ENCODE measurements at places on chromosomes 1 and 21.

- no peak for DNase-seq
Observed at GRCh38 chr1:1434824-1435105, 725 bp upstream of the VWA1 start.

- no peak for DNase-seq
Observed at GRCh38 chr1:191320062-191320461, 838.2 kb upstream of the RGS18 start.

DNA sequence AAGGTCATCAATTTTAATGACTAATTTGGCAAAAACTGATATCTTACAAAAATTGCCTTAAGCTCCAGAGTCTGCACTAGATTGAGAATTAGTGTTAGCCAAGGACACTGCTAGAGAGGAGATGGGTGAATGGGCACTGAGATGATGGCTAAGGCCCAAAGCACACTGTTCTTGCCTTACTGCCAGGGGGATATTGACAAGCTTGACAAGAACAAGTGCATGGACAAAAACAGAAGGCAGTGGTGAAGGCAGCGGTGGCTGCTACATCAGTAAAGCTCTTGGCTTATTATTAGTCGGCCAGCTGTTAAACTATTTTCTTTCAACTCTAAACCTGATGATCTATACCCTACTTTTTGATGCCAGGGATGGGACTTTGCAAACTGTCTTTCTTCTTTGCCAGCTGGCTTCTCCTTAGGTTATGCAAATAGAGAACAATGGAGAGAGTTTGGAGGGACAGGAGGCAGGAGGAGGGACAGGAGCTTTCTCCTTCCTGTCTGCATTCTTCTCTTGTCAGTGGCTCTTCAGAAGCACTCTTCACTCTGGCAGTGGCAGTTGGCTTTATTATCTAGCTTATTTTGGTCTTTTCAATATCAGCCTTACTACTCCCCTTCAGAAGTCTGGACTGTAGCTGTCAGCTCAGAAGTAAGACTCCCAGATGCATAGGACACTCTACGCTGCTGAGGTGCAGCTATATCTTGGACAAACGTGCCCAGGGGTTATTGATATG is 853.5 kb upstream of the TMPRSS15 start:
- no peak for DNase-seq

DNA sequence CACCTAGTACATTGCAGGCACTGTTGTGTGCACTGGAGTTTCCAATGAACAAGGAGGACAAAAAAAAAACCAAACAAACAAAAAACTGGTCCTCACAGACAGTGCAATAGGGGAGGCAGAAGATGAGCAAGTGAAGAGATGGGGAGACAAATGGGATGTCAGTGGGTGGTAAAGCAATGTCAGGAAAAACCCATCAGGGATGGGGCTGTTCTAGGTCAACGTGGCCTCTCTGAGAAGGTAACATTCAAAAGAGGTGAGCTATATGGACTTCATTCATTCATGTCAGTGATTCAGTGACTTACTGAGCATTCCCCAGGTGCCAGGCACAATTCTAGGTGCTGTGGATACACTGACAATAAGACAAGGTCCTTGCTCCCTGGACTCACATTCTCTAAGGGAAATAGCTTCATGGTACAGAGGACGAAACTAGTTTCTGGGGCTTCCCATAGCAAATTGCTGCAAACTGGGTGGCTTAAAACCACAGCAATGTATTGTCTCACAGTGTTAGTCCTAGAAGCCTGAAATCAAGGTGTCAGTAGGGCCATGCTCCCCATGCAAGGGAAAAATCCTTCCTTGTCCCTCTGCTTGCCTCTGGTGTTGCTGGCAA is 140.5 kb upstream of the KLHDC7A start:
- DNase-seq = no peak

DNA sequence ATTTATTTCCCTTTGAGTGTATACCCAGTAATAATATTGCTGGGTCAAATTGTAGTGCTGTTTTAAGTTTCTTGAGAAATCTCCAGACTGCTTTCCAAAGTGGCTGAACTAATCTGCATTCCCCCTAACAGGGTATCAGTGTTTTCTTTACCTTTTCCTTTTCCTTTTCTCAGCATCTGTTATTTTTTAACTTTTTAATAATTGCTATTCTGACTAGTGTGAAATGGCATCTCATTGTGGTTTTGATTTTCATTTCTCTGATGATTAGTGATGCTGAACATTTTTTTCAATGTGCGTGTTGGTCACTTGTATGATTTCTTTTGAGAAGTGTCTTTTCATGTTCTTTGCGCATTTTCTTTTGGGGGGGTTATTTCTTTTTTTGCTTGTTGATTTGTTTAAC is 374.9 kb upstream of the BRINP3 start:
- DNase-seq = no peak

DNA sequence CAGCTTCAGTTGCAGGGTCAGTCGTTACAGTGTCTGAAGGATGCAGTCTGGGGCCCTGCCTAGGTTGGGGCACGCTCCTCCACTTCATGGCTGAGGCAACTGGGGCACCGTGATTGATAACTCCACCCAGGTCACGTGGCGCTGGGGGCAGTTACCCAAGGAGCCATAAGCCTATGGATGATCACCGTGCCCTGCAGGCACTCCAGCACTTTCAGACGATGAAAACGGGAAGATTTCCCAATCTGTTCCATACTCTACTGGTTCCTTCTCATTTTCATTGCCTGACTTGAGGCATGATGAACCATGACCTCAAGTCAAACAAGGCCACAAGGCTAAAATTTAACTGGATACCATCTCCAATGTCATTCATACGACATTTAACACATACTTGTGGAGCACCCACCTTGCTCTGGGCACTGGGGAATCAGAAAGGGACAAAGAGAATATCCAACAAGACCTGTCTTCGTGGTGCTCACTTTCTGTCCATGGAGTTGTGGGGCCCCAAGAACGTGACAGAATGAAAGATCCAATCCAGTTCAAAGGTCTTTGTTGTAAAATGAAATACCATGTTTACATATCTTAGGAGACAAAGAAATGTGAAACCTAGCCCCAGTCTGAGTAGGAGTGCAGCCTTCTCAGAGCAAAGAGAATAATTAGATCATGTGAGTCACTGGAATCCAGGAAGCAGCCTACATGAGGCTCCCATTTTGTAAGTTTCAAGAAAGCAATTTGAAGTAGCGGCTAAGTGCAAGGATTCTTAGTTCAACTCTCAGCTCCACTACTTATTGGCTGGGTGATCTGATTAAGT is 39.4 kb upstream of the SPOCD1 start:
- DNase-seq = no peak

DNA sequence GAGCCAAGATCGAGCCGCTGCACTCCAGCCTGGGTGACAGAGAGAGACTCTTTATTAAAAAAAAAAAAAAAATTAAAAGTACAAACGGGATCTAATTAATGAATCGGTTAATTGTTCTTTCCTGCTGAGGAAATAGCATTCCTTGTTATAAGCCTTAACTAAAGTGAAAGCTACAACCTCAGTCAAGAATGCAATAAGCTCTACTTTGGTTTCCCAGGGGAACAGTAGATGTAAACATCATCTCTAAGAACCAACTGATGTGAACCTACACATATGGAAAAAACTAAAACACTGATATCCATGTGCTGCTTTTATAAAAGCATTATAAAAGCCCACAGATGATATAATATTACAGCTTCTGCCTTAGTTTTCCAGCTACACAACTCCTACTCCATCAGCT is 41.9 kb downstream of the LPGAT1 start:
- DNase-seq = no peak

DNA sequence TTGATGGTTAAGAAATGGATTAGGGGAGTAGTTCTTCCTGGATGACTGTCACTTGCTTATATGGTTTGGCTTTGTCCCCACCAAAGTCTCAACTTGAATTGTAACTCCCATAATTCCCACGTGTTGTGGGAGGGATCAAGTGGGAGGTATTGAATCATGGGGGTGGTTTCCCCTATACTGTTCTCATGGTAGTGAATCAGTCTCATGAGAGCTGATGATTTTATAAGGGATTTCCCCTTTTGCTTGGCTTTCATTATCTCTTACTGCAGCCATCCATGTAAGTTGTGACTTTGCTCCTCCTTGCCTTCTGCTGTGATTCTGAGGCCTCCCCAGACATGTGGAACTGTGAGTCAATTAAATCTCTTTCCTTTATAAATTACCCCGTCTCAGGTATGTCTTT is 1621.1 kb downstream of the MRPL39 start:
- DNase-seq = no peak

GRCh38 chr1:201280884-201281283 is 2.4 kb upstream of the PKP1 start:
- DNase-seq = no peak

DNA sequence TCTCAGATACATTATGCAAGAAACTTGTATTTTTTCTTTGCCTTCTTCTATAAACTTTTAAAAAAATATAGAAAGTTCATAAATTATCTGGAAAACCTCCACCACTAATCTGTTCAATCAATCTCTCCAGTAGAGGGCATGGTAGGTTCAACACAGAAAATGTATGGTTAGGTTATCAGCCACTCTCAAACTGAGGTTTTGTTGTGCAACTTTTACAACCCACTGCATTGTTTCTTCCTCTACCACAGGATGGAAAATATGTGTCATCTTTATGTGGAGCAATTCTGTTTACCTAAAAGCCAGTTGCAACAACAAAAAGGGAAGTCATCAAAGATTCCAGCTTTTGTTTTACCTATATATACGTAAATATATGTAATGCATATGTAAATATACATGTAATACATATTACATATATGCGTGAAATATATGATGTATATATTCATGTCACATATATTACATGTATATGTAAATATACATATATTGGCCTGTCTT is 3.0 kb upstream of the RGS2 start:
- no peak for DNase-seq

DNA sequence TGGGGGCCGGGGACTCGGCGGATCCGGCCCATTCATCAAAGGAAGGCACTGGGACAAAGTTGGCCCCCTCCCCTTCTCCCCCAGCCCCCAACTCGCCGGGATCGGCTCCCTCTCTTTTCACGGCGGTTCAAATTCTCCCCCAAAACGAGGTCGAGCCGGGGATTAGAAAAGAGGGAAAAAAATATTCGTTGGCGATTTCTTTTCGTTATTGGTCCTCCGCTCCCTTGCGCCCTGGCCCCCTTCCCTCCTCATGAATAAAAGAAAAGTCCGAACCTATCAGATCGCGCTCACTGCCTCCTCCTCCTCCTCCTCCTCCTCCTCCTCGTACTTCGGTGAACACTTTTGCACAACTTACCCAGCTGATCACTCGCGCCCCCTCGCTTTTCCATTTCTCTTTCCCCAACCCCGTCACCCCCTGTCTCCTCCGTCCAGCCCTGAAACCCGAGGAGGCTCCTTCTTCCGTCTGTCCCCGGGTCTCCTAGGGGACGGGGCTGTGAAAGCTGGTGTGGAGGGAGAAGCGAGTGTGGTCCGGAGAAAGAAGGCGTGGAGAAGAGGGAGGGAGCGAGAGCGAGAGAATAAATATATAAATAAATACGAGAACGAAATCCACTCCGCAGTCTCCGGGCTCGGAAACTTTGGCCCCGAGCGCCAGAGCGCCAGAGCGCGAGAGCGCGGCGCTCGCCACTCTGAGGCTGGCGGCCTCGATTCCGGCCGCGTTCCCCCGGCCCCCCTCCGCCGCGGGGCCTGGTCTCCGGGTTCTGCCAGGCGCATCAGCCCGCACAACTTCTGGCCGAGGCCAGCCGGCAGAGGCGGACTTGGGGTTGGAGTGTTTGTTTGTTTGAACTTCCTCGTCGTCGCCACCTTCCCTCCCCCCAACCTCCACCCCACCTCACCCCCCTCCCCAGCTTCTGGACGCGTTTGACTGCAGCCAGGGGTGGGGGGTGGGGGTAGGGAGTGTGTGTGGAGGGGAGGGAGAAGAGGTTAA is at the start of gene PAX7:
Gene PAX7 (plus strand): TSS at position 336 of the 985 bp plus-strand sequence. CDS start 758 bp downstream, outside the sequence.
- no peak for DNase-seq

DNA sequence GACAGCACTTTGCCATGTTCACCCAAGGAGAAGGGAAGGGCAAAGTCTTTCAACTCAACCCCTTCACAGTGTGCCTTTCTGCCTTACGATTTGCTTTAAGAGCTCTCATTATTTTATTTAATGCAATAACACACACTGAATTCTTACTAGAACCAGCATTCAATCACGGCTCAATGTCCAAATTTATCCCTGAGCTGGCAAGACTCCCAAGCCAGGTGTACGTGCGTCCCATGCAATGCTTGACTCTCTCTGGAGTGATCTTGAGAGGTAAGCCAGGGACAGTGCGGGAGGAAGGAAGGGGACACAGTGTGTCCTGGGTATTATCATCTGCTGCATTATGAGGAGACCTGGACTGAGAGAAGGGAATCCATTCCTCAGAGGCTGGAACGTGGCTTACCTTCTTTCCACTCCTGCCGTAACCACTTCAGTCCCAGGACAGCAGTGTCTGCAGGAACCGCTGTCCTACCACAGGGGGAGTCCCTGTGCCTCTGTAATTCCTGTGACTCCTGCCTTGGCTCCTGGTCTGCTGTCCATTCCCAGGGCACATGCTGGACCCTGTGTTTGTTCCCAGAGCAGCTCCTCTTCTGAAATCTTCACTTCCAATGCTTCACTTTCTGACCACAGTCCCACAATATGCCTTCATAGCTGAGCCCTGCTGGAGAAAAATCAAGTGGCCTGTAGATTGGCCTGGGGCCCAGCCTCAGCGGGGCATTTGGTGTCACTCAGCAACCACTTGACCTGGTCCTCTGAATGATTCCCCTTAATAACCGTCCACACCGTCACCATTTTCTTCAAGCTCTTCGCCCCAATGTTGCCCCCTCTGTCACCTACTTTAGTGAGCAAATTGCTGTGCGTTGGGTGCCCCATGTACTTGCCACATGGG is 28.6 kb upstream of the STUM start:
- no peak for DNase-seq

- no peak for DNase-seq
Observed at GRCh38 chr1:180522213-180522515, 19.8 kb upstream of the ACBD6 start.

DNA sequence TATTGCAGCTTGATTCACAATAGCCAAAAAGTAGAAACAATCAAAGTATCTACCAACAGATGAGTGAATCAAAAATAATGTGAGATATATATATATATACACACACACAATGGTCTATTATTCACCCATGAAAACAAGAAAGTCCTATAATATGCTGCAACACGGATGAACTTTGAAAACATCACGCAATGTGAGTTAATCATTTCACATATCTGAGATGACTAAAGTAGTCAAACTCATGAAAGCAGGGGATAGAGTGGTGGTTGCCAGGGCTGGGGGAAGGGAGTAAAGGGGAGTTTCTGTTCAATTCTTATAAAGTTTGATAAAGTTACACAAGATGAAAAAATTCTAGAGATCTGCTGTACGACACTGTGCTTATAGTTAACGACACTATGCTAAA is 1234.8 kb downstream of the MRPL39 start:
- no peak for DNase-seq

- DNase-seq = no peak
Observed at GRCh38 chr1:219442611-219443061, 170.3 kb downstream of the ZC3H11B start.

DNA sequence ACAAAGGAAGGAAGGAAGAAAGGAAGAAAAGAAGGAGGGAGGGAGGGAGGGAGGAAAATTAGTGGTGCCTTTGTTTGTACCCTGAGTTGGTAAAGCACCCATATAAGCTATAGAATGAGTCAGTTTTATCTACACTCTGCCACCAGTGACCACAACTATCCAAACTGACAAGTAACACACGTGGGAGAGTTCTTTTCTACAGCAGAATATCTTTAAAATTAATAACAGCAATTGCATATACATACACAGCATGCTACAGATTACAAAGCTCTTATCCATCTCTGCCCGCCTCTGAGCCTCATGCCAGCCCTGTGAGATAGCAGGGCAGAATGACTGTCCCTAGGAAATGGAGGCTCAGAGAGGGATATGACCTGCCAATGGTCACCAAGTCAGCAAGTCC is 20.3 kb downstream of the CDCP2 start:
- no peak for DNase-seq

- DNase-seq = no peak
Observed at GRCh38 chr1:235876402-235876841, 9.7 kb upstream of the LYST start.

- no peak for DNase-seq
Observed at GRCh38 chr1:52348704-52349300, 17.2 kb downstream of the CC2D1B start.

All from GM12891 (cell line).